Transverse colon (tissue), 4 donors: ENCODE measurements at places on chromosomes 16 and 17. TPM values are rescaled to one million over a fixed set of nuclear protein-coding genes. Genes with fewer than 3 reads are reported as not detected.

CNGB1 gene
- total RNA-seq = 1.00 TPM

WFIKKN2 gene
- not detected for total RNA-seq

SLC38A8 gene
- not detected for total RNA-seq

SLFN11 gene
- 3.8 TPM for total RNA-seq

TUBG2 gene
- 53.1 TPM for total RNA-seq

ADAMTS18 gene
- 0.27 TPM for total RNA-seq

CNTNAP1 gene
- 5.1 TPM for total RNA-seq

KCNJ2 gene
- 15.5 TPM for total RNA-seq

WNT3 gene
- not detected for total RNA-seq
